ENCODE measurements at places on chromosomes 6 and 20.

DNA sequence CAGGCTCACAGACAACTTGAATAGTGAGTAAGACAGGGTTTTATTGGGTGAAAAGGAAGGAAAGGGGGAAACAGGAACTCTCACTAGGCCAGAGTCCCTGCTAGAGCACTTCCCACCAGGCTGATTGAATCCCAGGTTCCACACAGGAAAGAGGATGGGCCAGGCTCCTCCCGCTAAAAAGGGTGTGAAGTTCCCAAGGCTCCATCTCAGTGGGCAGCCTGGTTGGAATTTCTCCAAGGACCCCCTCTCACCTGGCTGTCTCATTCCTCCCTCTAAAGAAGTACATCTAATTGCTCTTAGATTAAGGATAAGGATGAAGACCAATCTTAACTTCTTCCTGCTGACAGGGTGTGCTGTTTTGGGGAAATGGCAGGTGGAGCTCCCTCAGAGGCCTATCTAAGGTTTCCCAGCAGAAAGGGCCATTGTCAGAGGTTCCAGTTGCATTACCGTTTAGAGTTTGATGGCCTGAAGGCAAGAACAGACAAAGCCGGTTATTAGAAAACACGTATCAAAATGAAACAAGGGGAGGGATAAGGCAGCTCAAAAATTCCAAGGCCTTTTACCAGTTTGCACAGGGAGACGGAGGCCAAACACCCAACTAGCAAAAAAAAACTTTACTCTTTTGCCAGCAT is 21.5 kb downstream of the COL19A1 start:
- DNase-seq, result no peak

DNA sequence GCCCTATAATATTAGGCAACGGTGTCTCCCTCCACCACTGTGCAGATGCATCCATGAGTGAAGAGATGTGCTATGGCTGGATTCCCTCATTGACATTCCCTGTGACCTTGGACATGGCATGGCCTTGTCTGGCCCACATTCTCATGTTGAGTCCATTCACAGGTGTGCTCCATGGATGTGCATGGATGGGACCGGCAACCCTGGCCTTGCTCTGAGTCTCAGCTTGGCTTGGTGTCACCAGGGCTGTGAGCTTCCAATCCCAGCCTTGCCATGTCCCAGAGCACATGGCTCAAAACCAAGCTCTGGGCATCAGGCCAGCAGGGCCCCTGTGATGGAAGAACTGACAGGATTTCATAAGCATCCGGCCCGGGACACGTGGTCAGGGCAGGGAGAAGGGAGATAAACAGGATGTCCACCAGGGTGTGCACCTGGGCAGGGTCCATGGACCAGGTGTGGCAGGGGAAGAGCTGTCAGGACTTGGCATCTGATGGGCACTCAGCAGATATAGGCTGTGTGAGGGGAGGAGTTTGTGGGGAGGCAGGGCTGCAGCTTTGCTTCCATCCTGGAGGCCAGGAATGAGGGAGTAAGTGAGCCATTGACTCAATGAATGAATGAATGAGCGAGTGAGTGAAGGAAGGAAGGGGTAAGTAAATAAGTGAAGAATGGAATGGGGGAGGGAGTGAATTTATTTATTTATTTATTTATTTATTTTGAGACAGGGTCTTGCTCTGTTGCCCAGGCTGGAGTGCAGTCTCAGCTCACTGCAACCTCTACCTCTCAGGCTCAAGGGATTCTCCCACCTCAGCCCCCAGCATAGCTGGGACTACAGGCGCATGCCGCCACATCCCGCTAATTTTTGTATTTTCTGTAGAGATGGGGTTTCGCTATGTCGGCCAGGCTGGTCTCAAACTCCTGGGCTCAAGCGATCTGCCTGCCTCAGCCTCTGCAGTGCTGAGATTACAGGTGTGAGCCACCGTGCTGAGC is 15.7 kb downstream of the NRSN2 start:
- peak; percentile 42 for DNase-seq

GRCh38 chr6:134980846-134981245 is 30.9 kb upstream of the ALDH8A1 start:
- no peak for DNase-seq

DNA sequence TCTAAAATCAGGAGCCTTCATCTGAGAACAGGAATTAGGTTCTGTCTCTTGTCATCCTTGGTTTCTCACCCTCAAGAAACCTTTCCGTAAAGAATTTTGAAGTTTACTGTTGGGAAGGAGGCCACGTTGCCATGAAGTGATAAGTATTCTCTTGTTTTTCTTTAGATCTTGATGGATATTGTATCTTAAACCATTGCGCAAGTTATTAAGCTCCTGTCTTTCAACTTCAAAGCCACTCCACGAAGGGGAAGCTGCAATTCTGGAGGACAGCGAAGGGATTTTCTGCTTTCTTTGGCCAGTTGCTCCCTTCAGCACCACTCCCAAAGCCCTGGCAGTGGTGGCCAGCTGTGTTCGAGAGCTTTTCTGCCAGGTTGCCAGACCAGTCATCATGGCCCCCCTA is 198.1 kb upstream of the EXOC2 start:
- DNase-seq, result no peak

DNA sequence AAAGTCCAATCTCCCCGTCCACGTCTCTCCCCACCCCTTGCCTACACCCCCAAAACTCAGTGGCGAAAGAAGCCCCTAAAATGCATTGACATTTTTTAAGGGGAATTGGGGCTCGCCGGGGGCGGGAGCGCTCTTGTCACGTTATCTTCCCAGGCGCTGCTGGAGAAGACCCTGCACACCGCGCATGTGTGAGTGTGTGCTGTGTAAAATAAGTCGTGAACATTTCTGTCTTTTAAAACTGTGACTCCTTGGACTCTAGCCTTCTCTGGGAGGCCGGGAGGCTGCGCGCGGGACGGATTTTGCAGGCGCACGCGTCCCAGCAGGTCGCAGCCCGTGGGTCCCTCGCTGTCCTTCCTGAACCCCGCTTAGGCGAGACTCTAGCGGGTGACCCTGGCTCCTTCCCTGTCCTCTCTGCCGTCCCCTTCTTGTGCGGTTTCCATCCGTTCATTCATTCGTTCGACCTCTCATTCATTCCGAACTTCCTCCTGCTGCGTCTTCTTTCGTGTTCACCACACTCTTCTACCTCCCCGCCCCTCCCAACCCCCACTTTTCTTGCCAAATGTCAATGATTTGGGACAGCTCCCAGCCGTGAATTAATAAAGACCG is 2.2 kb downstream of the NRN1 start:
- DNase-seq, result no peak

DNA sequence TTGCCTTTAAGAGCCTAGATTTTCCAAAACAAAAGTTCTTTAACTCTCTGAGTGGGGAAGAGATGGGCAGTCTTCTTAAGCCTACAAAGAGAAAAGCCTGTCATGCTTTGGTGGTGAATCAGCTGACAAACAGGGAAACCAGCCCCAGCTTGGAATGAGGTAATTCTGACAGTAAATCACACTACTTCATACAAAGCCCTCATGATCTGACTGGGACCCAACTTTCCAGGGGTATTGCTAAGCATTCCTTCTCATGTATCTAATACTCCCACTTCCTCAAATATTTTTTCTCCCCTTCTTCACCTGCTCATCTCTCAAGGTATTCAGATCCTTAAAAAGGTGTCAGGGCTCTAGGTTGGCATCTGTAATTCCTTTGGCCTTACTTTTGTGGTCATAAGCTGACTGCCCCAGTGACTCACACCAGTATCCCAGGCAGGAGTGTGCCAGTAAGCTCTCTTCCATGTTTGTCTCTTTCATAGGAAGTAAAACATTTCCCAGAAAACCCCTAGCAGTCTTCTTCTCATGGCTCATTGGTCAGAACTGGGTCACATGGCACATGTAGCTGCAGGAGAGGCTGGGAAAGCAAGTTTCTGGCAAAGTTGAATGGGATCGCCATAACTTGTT is 15.0 kb upstream of the TBC1D22B start:
- no peak for DNase-seq

DNA sequence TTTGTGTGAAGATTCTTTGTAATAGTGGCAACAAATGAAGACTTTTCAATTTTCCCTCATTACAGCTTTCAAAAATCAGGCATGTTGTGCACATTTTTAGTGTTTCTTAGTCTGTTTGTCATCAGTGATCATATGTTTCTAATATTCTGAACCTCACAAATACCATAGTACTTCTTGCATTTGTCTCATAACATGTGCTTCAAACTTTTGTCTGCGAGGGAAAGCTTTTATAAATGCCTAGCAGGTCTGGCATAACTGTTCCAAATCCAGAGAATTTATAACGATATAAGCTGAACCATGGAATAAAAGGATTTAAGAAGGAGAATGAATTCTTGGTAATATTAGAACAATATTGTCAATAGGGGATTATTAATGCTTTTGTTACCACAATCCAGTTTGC is 670.2 kb downstream of the RFPL4B start:
- DNase-seq, result no peak

DNA sequence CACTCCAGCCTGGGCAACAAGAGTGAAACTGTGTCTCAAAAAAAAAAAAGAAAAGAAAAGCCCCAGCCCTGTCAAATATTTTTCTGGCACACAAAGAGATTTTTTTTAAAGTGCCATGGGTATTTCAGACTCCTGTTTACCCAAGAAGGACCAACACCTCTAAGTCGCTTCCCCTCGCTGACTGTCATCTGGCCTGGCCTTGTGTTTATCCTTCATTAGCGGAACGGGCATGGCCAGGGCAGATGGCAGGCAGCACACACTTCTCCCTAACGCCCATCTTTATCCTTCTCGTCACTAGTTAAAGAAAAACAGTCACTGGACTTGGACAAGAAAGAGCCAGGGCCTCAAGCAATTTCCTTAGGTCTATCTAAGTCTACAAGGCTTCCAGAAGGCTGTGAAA is 7.3 kb upstream of the CBFA2T2 start:
- DNase-seq, result no peak

DNA sequence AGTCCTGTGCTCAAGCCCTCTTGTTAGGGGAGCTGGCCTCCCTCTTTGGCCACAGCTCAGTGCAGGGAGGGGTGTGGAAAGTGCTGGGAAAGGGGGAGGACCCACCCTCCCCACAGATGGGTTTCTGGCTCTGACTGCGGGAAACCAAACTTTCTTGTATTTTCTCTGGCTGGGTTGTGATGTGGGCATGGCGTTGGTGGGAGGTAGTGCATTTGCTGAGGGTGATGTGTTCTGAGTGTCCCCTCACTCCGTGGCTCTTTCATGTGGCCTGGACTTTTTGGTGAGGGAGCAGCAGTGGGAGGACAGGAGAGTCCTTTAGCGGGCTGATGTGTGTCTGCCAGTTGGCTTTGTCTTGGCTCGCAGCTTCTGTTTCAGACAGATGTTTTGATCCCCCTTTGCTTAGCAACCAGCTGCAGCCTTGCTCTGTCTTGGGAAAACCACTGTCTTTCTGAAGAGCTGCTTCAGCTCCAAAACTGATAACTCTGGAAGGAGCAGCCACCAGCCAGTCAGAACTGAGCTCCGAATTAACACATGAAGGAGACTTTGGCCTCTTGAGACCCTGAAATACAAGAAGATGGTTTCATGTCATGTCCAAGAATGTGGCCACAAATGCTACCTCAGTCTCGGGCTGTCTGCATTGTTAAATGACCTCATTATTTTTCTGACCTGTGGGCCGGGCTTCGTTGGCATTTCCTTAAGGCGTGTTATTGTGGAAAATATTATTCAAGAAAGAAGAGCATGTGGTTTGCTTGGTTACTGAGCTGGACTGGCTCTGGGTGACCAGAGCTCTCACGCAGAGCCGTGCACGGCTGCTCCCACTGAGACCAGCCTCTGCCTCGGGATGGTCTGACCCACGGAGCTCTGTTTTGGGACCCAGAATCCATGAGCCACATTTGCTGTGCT is 21.5 kb downstream of the SYNJ2 start:
- DNase-seq, result peak; percentile 32

GRCh38 chr6:34531580-34532201 is 24.4 kb downstream of the SPDEF start:
- no peak for DNase-seq

DNA sequence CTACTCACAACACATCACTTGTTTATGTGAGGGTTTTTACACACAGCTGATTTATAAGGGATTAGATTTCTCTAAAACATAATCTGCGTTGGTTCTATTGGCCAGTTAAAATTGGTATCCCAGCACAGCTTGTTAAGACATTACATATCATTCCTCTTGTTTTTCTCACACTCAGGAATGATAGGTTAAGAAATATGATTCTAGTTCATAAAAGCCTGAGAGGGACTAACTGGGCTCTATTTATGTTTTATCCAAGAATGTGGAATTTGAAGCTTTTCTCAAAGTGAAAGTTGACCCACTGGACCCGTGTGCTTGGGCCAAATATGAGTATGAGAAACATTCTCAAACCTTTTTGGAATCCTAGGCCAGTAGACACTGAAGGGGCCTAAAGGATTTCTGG is 117.3 kb downstream of the TMEM170B start:
- no peak for DNase-seq

DNA sequence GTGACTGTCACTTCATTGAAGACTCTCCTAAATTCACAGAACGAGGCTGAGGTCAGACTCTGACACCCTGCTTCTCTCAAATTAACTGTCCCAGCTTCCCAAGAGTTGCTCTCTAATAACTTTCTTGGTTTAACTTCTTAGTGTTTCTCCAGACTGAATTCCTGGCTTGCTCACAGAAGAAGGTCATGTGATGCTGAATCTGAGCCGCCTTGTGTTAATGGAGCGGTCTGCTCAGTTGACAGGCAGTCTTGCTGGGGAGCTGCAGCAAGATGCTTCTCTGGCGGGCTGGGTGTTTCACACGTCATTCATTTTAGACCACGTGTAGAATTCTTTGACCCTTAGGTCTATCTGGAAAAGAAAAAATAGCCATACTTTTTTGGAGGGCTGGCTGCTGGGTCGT is 107.3 kb downstream of the FOXO3 start:
- DNase-seq, result no peak

DNA sequence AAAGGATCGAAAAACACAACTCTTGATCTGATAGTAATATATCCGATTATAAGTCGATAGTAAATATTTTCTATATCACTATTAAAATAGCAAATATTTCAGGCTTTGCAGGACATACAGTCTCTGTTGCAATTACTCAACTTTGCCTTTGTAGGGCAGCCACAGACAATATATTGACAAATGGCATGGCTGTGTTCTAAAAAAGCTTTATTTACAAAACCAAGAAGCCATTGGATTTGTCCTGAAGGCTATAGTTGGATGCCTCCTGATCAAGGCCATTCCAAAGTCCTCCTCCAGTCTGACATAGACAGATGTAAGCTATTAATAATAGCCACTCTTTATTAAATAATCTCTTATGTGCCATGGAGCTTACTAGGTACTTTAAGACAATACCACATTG is 5.9 kb downstream of the OCSTAMP start:
- DNase-seq, result no peak

DNA sequence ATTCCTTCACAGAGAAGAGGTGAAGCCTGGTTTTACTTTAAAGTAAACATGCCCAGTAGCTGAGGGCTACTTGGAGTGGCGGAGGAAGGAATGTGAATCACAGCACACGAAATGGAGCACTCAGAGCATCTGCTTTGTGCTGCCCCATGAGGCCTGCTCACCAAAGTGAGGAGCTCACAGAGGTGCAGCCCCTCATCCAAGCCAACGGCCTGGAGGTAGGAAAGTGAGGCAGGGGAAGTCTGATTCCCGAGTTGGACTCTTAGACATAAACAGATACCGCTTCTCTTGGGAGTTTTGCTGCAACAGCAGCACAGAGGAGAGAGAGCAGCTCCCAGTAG is 3.6 kb downstream of the YTHDF1 start:
- no peak for DNase-seq
